ENCODE measurements at places on chromosomes 2 and 18.

DNA sequence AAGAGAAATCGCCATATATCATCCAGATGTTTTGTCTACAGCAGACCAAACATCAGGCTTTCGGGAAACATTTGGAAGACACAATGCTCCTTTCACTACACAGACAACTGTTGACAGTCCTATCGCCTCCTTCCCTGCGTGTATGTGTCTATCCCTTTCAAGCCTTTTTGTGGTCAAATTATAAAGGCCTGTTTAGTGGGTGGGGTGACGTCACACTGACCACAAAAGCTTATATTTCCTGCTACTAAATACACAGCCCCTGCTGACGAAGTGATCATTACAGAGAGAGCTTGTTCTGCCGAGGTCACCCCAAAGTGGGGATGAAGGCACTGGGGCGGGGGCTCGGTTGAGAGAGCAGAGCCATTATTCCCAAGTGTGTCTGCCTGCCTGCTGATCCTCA, 302.7 kb upstream of the TNP1 start:
- DNase-seq, result no peak

DNA sequence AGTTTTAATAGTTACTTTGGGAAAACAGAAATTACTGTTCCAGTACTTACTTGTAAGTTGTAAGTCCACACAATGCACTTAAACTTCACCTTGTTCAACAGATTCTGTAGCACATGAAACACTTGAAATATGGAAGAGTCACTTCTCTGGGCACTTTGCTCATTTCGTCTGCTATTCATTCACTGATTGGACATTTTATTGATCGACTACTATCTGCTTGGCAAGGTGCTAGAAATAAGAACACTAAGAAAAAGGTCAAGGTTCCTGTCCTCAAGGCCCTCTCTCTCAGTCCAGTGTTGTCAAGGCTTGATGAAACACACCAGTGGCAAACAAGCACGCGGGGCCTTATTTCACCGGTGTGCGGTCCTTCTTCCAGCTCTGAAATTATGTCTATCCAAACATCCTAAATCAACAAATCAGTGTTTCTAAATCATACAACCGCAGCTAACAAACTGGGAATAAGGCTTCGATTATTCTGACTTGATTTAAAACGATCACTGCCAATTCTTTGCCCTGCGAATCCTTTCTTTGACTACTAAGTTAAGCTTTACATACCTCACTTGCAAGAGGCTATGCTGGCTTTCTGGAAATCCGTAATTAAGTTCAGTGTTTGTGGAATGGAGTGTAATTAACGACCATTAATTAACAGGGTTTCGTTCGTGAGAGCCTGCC, 780 bp upstream of the ITGAV start:
- DNase-seq, result no peak

DNA sequence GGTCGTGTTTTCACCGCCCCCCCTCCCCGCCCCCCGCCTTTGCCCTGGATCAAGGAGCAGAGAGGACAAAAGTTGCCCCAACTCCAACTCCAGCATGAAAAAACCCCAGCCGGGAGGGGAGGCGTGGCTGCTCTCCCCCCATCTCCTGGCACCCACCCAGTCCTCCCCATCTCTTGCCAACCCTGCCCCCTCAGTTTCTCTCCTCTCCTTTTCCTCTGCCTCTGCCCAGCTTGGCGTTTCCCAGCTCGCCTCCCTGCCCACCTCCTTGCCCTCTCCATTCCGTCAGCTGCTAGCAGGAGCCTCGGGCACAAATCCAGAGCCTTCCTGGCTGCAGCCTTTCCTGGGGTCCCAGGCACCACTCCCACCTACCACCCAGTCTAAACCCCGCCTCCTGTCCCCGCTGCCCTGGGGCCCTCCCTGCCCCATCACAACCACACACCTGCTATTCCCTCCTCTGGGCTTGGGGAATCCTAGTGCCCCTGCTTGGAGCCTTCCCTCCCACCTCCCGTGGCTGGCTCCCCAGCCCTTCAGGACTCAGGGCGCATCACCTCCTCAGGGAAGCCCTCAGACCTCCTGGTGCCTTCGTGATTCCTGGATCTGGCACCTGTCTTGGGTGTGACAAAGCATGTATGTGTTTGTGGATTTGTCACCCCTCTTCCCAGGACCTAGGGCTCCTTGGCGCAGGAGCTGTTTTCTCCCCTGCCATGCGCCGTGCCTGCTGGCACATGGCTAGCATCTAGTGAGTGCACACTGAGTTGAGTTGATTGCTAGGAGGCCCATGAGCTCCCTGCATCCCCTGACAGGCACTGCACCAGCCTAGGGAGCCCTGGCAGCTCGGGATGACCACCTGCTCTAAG, 209.1 kb downstream of the TFCP2L1 start:
- no peak for DNase-seq

GRCh38 chr2:113828049-113828742, 61.7 kb upstream of the ACTR3 start:
- DNase-seq, result no peak

- no peak for DNase-seq
Measured at GRCh38 chr2:198518935-198519334, 714.5 kb downstream of the PLCL1 start.

GRCh38 chr2:11589316-11589940, 55.6 kb downstream of the GREB1 start:
- no peak for DNase-seq

DNA sequence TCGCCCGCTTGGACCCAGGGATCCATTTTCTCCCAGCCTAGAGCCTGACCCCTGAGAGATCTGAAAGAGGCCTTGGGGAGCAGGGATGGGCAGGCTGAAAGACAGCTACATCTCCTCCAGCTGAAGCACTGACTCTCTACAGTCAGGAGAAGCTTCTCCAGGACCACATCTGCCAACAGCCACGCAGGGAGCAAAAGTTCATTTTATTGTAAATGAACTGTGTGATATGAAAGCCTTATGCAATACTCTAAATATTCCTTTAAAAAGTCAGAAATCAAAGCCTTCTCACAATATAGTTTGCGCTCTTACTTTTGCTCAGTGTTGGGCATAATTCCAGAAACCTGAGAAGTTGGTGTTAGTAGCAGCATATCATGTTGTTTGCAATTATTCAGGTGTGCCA, 428.9 kb upstream of the RAB6C start:
- DNase-seq, result no peak

All from tibial artery (tissue), 4 donors.